ENCODE measurements at places on chromosomes 6 and 20.

- DNase-seq: no peak
Measured at GRCh38 chr6:456887-457286, 65.3 kb downstream of the IRF4 start.

DNA sequence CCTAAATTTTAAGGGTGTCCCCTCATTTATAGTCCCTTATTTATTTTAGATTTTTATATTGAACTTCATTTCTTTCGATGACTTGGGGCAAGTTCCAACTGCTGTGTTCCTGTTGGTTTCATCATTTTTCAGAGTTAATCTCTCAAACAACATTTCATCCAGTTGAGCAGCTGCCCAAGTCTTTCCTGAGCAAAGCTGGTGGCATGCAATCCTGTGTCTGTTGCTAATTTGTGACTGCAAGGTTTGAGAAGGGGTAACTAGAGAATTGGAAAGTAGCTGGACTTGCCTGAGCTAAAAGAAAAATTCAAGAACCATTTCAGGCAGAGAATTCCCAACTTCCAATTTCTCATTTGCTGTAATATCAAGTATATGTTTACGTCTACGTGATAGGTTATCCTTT, 881.5 kb upstream of the SLC35B3 start:
- no peak for DNase-seq

GRCh38 chr6:105810105-105810921, 275.8 kb upstream of the PRDM1 start:
- DNase-seq: peak; percentile 7

DNA sequence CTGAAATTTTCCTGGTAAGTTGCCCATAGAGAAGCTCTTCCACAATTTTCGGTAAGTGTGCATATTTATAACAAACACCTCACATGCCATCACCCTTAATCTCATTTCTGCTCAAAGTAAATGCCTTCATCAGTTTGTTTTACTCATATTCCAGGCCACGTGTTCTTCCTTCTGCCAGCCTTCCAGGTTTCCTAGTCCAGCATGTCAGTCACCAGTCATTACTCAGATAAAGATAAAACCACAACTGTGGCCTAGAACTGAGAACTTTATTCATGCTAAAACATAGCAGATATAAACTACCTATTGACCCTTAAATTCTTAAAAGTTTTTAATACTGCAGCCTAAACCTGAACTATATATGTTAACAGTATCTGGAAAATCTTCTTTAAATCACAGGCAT, 149.5 kb upstream of the SLC22A16 start:
- DNase-seq: no peak

DNA sequence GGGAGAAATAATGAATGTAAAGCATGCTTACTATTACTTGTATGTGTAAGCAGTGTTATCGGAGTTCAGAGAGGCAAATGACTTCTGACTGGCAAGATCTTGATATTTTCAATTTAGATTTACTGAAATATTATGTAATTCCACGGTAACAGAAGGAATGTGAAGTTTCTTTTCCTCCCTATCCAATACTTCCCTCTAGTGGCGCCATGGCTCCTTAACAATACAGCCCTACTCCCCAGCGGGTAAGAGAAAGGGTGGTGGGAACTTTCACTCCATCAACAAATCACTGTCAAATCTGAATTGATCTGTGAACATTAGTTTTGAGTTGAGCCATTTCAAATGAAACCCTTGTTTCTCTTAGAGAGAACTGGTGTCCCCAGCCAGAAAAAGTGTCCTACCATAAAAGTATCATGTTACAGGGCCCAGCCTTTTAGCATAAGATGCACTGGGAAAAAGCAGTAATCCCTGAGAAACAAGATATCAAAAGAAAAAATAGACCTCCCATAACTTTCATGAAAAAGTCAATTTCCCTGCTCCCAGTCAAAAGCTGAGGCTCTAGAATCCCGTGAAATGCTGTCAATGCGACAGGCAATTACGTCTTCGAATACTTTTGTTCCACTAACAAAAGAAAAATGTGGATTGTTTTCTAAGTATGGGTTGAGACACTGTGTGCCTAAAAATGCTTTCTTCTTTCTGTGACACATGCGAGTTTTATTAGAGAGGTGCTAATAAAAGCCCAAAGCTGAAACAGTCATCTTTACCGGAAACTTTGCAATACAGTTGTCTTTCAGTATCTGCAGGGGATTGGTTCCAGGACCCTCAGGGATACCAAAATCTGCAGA, 12.9 kb downstream of the COX7A2 start:
- no peak for DNase-seq

GRCh38 chr20:57654363-57654997, 34.3 kb upstream of the ZBP1 start:
- DNase-seq: peak; percentile 22

DNA sequence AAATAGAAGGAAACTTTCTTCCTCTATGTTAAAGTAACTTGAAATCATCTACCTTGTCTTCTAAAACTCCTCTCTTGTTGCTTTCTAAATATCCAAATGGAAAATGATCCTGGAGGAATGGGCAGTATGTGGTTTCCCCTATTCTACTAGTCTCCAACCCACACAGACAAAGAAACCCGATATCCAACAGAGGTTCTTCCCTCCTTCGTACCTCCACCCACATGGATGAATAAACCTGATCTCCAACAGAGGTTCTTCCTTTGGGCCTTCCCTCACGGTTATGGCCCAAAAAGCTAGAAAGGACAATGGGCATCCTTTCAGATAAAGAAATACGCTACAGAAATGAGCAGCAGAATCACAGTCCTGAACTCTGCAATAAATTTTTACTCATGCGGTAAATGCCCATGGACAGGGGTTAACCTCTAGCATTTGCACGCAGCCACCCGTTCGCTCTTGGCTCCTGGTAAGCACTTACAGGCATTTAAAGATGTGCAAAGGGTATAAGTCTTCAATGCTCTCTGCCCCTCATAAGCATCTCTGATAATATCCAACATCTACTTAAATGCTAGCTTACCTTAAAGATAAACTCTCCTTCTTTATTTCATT, 130.9 kb downstream of the GMPR start:
- no peak for DNase-seq

GRCh38 chr20:31989030-31989645, 21.1 kb upstream of the CCM2L start:
- DNase-seq: no peak
